ENCODE measurements at places on chromosomes 4 and X.
A peak's percentile ranks its signal among the peaks of the same experiment; 100 is the strongest.

GRCh38 chr4:37244583-37245390, at the start of gene NWD2:
Gene NWD2 (plus strand): TSS chr4:37244743. CDS start chr4:37245068, 325 bp downstream.
- peaks cover 53% of the 10 kb centered on the region for H3K27me3 ChIP-seq
- H3K4me1 ChIP-seq = no peaks in the 10 kb centered on the region
- H3K27ac ChIP-seq = no peak within 1 kb of the TSS

DNA sequence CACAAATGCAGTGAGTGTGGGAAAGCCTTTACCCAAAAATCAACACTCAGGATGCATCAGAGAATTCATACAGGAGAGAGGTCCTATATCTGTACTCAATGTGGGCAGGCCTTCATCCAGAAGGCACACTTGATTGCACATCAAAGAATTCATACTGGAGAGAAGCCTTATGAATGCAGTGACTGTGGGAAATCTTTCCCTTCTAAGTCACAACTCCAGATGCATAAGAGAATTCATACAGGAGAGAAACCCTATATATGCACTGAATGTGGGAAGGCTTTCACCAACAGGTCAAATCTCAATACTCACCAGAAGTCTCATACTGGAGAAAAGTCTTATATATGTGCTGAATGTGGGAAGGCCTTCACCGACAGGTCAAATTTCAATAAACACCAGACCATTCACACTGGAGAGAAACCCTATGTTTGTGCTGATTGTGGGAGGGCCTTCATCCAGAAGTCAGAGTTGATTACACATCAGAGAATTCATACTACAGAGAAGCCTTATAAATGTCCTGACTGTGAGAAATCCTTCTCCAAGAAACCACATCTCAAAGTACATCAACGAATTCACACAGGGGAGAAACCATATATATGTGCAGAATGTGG, 79.3 kb downstream of the ZNF81 start:
- no peak overlapping the region for H3K27ac ChIP-seq
- DNase-seq = no peak
- H3K27me3 ChIP-seq = no peaks in the 10 kb centered on the region
- H3K4me3 ChIP-seq = no peak overlapping the region
- H3K36me3 ChIP-seq = no peaks in the 10 kb centered on the region
- no peaks in the 10 kb centered on the region for H3K4me1 ChIP-seq

DNA sequence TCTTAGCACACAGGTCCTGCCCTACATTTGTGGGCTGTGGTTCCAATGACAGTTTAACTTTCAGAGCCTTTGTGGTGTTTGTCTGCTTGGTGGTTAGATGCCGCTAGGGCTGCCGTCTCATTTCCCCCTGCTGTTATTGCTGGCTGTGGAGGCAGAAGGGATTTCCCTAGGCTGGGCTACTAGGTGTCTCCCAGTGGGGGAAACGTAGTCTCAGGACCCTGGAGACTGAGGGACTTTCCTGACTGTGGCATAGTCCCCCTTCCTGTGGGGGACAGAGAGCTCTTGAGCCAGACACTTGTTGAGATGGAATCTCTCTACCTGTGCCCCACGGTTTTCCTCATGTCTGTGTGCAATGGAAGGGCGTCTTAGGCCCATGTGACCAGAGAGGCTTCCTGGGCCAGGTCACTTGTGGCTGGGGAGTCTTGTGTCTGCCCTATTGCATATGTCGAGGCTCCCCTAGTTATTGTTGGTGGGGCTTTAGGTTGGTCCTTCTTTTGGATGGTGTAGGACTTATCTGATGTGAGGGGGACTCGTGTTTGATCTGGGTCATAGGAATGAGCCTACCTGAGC, 68.2 kb downstream of the ARHGAP10 start:
- peak; percentile 66 for DNase-seq
- peak overlapping the region; percentile 88 for H3K27ac ChIP-seq
- no peak overlapping the region for H3K4me3 ChIP-seq
- H3K36me3 ChIP-seq = no peaks in the 10 kb centered on the region

DNA sequence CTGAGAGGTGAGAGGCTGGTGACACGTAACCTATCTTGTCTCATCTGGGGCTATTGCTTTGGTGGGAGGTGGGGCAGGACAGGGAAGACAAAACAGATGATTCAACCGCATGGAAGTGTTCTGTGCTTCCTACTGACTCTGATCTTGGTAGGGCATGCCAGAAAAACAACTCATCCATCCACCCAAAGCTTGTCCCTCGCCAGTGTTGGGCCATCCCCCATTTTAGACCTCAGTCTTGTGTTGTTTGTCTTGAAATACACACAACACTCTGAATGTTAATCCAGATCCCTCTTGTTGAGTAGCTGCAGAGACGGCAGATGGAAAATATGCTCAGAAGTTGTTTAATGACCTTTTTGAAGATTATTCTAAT, 377 bp downstream of the CHRNA9 start:
- H3K4me1 ChIP-seq = no peaks in the 10 kb centered on the region
- no peak overlapping the region for H3K27ac ChIP-seq
- no peak overlapping the region for H3K4me3 ChIP-seq
- DNase-seq = no peak
- no peaks in the 10 kb centered on the region for H3K36me3 ChIP-seq
- H3K27me3 ChIP-seq = no peaks in the 10 kb centered on the region

GRCh38 chrX:65688403-65688871, 21.0 kb downstream of the MSN start:
- H3K4me3 ChIP-seq = no peak overlapping the region
- H3K27me3 ChIP-seq = no peaks in the 10 kb centered on the region
- no peak overlapping the region for H3K27ac ChIP-seq
- peaks cover 20% of the 10 kb centered on the region for H3K4me1 ChIP-seq

GRCh38 chr4:8542776-8543525, 37.2 kb upstream of the GPR78 start:
- peaks cover 3% of the 10 kb centered on the region for H3K27me3 ChIP-seq
- no peak overlapping the region for H3K27ac ChIP-seq
- no peak overlapping the region for H3K4me3 ChIP-seq
- H3K36me3 ChIP-seq = no peaks in the 10 kb centered on the region
- H3K4me1 ChIP-seq = no peaks in the 10 kb centered on the region

GRCh38 chrX:21174439-21174838, 199.8 kb upstream of the CNKSR2 start:
- H3K4me1 ChIP-seq = no peaks in the 10 kb centered on the region
- H3K36me3 ChIP-seq = no peaks in the 10 kb centered on the region
- H3K4me3 ChIP-seq = no peak overlapping the region
- no peaks in the 10 kb centered on the region for H3K27me3 ChIP-seq
- no peak overlapping the region for H3K27ac ChIP-seq

DNA sequence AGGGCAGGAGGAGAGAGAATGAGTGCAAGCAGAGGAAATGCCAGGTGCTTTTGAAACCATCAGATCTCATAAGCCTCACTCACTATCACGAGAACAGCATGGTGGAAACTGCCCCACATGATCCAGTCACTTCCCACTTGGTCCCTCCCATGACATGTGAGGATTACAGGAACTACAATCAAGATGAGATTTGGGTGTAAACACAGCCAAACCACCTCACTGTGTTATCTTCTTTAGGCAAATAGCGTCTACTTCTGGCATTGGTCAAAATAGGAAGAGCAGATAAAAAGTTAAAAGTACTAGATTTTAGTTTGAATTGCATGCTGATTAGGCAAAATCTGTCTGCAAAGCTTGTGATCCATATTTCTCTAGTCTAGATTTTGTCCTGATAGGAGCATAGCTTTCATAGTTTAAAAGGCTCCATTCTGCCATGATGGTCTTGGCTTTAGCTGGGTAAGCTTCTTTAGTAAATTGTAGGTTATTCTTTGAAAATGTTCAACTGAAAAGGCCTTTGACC, 267.5 kb downstream of the NKX6-1 start:
- no peaks in the 10 kb centered on the region for H3K36me3 ChIP-seq
- no peak overlapping the region for H3K4me3 ChIP-seq
- H3K4me1 ChIP-seq = no peaks in the 10 kb centered on the region
- no peak overlapping the region for H3K27ac ChIP-seq
- DNase-seq = no peak

DNA sequence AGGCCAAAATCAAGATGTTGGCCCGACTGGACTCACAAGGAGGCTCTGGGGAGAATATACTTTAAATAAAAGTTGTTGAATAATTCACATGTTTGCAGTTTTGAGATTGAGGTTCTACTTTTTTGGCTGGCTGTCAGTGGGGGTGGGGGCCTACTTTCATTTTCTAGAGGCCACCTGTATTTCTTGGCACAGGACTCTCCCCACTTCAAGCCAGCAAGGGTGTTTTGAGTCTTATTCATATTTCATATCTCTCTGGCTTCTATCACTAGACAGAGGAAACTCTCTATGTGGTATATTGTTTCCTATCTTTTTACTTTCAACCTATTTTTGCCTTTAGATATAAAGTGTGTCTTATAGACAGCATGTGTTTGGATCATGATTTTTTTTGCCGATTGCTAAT, 266.4 kb downstream of the PRR32 start:
- no peak overlapping the region for H3K4me3 ChIP-seq
- H3K27ac ChIP-seq = no peak overlapping the region

DNA sequence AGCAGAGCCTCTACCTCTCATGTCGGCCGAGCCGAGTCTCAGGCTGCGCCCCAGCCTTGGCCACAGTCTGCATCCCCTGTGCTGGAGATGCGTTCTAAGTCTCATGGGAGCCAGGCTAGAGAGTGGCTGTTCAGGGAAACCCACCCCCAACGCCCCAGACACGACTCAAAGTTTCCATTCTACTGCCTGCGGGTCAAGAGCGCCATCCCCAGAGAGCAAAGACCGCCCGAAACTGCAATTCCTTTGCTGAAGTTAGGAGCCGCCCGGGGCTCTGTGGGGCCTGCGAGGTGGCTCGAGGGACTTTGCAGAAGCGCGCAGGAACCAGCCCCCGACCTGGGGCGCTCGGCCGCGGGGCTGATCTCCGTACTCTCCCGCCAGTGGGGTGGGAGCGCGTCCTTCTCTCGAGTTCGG, 10.0 kb upstream of the ELF4 start:
- H3K4me1 ChIP-seq = no peaks in the 10 kb centered on the region
- peak overlapping the region; percentile 39 for H3K4me3 ChIP-seq
- H3K27ac ChIP-seq = peak overlapping the region; percentile 11
- no peaks in the 10 kb centered on the region for H3K27me3 ChIP-seq
- DNase-seq = no peak
- peaks cover 3% of the 10 kb centered on the region for H3K36me3 ChIP-seq

- H3K36me3 ChIP-seq = no peaks in the 10 kb centered on the region
- H3K4me3 ChIP-seq = no peak overlapping the region
- no peaks in the 10 kb centered on the region for H3K27me3 ChIP-seq
- no peak for DNase-seq
- peaks cover 6% of the 10 kb centered on the region for H3K4me1 ChIP-seq
- H3K27ac ChIP-seq = no peak overlapping the region
Measured at GRCh38 chr4:184434501-184435066, 39.8 kb downstream of the IRF2 start.

DNA sequence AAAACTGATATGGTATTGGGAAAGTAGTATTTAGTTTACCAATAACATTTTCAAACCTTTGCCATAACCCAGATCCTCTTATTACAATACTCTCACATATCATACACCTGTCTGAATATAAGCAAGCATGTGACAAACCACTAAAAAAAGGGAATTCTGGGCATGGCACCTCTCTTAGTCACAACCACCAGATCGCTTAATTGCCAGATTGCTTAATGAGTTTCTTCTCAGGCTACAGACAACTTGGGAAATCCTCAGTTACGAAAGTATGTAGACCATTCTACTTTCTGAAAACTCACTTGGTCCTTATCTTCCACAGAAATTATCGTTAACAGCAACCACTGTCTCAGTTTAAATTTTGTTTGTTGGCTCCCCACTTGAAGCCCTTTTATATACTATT, 2.1 kb downstream of the NAF1 start:
- H3K27me3 ChIP-seq = no peaks in the 10 kb centered on the region
- H3K4me3 ChIP-seq = no peak overlapping the region
- DNase-seq = no peak
- peaks cover 18% of the 10 kb centered on the region for H3K36me3 ChIP-seq

- H3K27ac ChIP-seq = no peak overlapping the region
- DNase-seq = peak; percentile 23
- H3K4me1 ChIP-seq = peaks cover 7% of the 10 kb centered on the region
- no peaks in the 10 kb centered on the region for H3K27me3 ChIP-seq
Measured at GRCh38 chr4:17324386-17324830, 187.5 kb downstream of the QDPR start.

- no peaks in the 10 kb centered on the region for H3K36me3 ChIP-seq
- H3K27ac ChIP-seq = no peak overlapping the region
- DNase-seq = no peak
- no peaks in the 10 kb centered on the region for H3K4me1 ChIP-seq
- H3K27me3 ChIP-seq = no peaks in the 10 kb centered on the region
Measured at GRCh38 chr4:113256946-113257345, 207.5 kb downstream of the ANK2 start.

DNA sequence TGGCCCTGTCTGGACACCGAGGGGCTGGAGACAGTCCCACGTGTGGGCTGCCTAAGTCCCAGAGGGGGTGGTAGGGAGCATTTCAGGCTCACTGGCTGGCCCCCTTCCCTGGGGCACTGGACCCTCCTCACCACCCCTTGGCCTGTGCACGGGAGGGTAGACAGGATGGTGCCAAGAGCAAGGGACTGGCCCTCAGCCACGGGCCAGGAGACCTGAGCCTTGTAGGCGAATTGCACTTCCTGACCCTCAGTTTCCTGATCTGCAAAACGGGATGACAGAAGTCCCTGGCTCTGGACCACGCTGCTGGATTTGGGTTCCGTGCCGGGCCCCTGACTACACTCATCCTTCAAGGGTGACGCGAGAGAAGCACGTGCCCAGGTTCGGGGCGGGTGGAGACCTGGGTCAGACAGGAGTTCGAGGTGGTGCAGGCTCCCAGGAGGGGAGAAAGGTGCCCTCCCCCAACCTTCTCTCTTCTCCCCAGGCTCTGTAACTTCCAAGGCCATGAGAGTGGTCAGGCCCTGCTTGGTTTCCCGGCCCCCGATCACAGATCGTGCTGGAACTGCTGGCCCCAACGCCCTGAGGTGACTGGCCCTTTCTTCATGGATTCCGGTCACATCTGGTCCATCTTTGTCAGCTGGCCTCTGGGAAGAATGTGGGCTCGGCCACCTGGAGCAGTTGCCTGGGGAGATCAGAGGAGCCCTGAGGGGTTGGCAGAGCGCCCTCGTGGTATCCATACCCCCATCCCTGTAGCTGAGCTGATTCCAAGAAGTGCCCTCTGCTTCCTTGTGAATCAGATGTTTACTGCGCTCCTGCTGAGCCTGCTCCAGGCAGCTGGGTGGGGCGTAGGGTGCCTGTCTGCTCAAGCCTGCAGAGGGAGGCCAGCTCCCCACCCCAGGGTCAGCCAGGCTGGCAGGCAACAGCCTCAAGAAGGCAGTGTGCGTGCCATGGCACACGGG, 3.3 kb downstream of the SH3BP2 start:
- no peak overlapping the region for H3K4me3 ChIP-seq
- no peak for DNase-seq
- no peak overlapping the region for H3K27ac ChIP-seq
- H3K36me3 ChIP-seq = no peaks in the 10 kb centered on the region
- peaks cover 49% of the 10 kb centered on the region for H3K4me1 ChIP-seq

DNA sequence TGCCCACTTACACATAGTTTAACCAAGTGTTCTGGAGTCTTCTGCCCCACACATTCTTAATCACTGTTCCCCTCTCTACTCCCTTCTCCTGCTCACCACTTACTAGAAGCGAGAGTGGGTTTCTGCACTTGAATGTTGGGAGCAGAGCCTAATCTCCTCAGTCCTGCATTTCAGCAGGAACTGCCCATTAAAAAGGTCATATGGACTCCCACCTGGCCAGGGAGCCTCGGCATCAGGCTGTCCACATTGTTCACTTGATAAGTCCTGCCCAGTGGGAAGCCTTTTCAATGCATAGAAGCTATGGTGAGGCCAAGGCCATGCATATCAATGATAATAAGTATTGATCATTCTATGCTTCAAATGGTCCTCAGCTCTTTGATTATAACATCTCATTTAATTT, 144.3 kb downstream of the LDB2 start:
- no peaks in the 10 kb centered on the region for H3K36me3 ChIP-seq
- no peaks in the 10 kb centered on the region for H3K4me1 ChIP-seq
- no peaks in the 10 kb centered on the region for H3K27me3 ChIP-seq
- no peak overlapping the region for H3K4me3 ChIP-seq
- no peak overlapping the region for H3K27ac ChIP-seq
